ENCODE measurements at places on chromosomes 6 and 20. TPM values are rescaled to one million over a fixed set of nuclear protein-coding genes. Genes with fewer than 3 reads are reported as not detected.

DNA sequence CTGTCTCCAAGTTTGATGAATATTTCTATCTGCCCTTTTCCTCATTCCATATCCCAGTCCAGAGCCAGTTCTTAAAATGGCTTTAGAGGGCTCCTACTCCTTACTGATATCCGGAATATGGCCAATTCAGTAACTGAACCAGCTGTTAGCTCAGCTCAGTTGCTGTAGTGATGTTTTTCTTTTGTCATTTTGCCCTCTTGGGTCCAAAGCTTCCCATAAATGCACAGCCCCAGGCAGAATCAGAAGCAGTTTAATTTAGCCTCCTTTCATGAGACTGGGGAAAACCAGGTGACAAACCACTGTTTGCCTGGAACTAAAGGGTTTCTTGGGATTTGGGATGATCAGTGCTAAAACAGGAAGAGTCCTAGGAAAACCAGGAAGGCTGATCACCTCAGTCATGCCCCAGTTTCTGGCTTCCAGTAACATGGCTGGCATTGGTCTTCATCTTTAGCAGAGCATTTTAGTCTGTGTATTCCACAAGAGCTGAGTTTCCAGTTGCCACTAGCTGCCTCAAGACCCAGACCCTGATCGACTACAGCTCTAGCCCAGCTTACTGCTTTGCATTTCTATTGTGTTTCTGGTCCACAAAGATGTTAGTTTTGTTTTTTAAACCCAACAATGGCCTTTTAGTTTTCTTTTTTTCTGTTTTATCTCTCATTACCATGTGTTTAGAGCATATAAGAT lies 40.6 kb upstream of the REV3L start:
- no peak for DNase-seq

Gene EYS
- not detected for total RNA-seq

- peak; percentile 43 for DNase-seq
Observed at GRCh38 chr6:25942561-25943147, 12.2 kb upstream of the SLC17A2 start.

GRCh38 chr20:53750827-53751619 lies 157.4 kb upstream of the ZNF217 start:
- DNase-seq = peak; percentile 63

GRCh38 chr6:47027315-47027714 lies 14.8 kb downstream of the ADGRF1 start:
- DNase-seq = no peak

DNA sequence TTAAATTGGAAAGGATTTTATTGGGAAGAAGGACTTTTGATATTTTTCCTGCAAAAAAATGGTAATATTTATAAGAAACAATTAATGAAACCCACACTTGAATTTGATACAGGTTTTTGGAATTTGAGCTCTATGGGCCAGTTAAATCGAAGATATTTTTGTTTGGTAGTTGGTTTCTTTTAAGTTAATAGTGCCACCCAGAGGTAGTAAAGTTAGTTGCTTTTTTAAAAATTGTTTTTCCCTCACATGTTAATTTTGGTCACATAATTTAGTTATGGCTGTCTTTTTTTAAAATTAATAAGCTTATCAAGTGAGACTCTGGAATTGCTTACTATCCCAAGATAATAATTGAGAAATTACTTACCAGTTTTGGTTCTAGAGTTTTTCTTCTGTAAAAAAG lies 7.1 kb downstream of the PRIM2 start:
- no peak for DNase-seq

DNA sequence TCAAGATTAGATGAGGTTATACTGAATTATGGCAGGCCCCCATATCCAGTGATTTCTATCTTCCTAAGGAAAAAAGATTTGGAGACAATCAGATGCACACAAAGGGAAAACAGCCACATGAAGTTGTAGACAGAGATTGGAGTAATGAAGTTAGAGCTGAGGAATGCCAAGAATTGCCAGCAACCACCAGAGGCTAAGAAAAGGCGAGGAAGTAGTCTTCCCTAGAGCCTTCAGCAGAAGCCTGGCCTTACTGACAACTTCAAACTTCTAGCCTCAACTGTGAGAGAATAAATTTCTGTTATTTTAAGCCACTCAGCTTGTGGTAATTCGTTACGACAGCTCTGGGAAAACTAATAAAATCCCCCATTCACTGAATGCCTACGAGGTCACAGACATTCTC lies 473.9 kb downstream of the COL12A1 start:
- DNase-seq = no peak

- no peak for DNase-seq
Observed at GRCh38 chr6:138638604-138639003, 135.0 kb upstream of the CCDC28A start.

DNA sequence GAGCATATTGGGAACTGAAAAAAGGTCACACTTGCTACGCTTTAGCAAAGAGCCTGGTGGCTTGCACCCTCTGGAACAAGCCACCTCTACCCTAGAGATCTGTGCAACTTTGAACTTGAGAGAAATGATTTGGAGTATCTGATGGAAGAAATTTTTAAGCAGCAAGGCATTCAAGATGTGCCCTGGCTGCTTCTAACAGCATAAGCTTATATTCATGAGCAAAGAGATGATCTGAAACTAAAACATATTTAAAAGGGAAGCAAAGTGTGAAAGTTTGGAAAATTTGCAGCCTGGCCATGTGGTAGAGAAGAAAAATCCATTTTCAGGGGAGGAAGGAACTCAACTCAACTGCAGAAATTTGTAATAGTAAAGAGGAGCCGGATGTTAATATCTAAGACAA lies 71.1 kb downstream of the NINL start:
- DNase-seq = no peak

GRCh38 chr20:16216227-16216913 lies 356.9 kb downstream of the KIF16B start:
- DNase-seq = peak; percentile 8

DNA sequence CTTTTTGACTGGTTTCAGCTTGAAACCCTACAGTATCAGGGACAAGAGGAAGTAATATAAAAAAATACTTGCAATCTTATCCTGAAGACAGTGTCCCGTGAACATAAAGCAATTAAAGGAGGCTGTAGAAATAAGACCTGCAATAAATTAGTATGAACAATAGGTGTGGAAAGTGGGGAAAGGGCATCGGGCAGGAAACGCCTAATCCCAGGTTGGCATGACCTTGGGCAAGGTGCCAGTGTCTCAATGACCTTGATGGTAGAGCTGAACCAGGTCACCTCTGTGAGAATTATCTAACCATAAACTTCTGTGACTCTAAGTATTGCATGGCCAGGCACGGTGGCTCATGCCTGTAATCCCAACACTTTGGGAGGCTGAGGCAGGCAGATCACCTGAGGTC lies 115.2 kb downstream of the LY86 start:
- DNase-seq = no peak

DNA sequence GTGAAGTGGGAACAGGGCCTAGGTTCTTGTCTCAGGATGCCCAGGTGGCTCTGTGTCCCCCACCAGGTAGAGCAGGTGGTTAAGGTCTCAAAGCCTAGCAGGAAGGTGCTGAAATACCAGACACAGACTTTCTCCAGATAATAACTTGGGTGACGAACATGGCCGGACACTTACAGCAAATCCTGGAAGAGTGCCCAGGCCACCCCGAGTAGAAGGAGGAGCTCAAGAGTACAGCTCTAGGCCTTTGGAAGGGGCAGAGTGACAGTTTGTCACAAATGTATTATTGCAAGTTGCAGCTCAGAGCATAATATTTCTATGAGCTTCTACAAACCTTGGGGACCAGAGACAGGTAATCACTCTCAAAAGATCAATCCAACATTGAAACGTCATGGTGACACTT lies 251.6 kb upstream of the SOX4 start:
- DNase-seq = no peak

Gene C6orf89
- 23.9 TPM for total RNA-seq

GRCh38 chr6:16576451-16577368 lies 184.6 kb downstream of the ATXN1 start:
- peak; percentile 64 for DNase-seq

Gene CRNKL1
- 20.1 TPM for total RNA-seq

DNA sequence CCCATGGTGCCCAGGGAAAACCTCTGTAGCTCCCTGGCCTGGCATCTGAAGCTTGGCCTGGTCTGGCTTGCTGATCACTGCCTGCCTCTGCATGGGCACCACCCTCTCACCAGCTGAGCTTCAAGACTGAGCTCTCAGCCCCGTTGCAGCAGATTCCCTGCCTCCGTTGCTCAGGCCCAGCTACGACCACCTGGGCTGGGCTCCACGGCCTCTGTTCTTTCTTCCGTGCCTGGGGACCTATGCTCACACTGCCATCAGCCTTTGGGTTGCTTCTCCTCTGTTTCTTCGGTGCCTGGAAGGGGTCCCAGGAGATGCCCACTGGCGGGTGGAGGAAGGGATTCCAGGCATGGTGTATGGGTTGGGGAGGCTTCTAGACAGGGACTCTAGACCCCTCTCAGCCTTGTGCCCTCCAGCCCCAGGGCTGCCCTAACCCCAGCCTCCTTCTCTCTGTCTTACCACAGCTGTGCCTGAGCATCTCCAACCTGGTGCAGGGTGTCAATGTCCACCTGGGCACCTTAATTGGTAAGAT lies 9.1 kb downstream of the BPIFB2 start:
- DNase-seq = no peak

- no peak for DNase-seq
Observed at GRCh38 chr6:52570291-52570700, 6.6 kb downstream of the TRAM2 start.

Gene PBOV1
- total RNA-seq = not detected

GRCh38 chr20:4225745-4226144 lies 210.4 kb upstream of the RNF24 start:
- peak; percentile 64 for DNase-seq

- DNase-seq = no peak
Observed at GRCh38 chr6:170124836-170125235, 166.0 kb downstream of the DLL1 start.

Gene CST2
- total RNA-seq = 270 TPM

- no peak for DNase-seq
Observed at GRCh38 chr6:22042706-22043105, 254.1 kb downstream of the PRL start.

GRCh38 chr6:15110726-15111354 lies 135.0 kb upstream of the JARID2 start:
- no peak for DNase-seq

Gene MAS1L
- total RNA-seq = not detected

DNA sequence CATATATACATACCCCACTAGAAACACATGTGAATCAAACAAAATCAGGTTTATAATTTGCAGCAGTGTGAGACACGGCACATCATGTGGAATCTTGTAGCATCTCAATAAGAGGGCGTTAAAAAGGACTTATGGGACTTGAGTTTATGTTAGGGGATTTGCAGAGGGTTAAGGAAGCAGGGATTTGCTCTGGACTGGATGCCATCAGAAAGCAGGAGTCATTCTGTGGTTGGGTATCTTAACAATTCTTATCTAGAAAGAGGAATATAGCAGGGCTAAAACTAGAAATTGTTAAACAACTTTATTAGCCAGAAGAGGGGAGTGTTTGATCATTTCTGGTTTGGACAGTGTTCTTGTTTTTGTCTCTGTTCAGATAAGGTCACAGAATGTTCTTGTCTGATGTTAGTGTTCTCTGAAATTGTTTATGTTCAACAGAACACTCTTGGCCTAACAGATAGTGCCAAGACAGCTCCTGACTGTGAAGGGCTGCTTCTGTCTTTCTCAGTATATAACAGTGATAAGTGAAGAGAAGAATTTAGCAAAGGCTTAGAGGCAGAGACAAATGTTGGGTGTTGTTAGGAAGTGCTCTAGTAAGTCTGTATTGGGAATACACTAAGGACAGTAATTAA lies 39.2 kb downstream of the LIN28B start:
- peak; percentile 2 for DNase-seq

DNA sequence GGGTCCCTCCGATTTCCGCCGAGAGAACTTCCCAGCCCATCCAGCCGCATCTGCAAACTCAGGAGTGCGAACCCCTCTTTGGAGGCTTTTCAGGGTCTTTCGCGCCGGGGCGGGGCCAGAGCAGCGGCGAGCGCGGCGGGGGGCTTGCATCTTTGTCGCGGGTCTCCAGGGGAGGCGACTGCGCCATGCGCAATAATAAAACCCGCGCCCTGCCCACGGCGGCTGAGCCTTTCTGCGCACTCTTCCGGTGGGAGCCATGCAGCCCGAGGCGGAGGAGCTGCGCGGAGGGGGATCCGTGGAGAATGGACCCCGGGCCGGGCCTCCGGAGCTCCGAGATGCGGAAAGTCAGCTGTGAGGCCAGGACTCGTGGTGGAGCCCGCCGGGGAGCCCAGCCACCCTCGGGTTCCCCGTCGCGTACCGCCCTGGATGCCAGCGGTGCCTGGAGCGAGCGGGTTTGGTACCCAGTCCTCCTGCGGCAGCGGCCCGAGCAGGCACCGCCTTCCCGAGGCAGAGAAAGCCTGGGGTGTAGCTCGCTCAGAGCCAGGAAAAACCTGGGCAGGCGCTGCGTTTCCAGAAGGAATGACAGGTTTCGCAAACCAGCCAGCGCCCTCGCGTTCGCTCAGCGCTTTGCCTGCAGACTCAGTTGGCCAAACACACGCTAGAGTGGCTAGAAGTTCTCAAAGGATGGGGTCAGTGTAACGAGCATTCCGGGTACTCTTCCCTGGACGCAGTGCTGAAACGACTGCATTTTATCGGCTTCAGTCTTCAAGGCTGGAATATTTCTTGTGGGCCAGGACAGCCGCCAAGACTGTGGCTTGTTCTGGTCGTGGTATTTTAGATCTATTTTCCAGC lies 1.2 kb downstream of the AKAP12 start:
- DNase-seq = peak; percentile 36

GRCh38 chr6:136890986-136891385 lies 31.1 kb upstream of the SLC35D3 start:
- no peak for DNase-seq

- DNase-seq = no peak
Observed at GRCh38 chr20:1660246-1660645, 2.7 kb upstream of the SIRPG start.

DNA sequence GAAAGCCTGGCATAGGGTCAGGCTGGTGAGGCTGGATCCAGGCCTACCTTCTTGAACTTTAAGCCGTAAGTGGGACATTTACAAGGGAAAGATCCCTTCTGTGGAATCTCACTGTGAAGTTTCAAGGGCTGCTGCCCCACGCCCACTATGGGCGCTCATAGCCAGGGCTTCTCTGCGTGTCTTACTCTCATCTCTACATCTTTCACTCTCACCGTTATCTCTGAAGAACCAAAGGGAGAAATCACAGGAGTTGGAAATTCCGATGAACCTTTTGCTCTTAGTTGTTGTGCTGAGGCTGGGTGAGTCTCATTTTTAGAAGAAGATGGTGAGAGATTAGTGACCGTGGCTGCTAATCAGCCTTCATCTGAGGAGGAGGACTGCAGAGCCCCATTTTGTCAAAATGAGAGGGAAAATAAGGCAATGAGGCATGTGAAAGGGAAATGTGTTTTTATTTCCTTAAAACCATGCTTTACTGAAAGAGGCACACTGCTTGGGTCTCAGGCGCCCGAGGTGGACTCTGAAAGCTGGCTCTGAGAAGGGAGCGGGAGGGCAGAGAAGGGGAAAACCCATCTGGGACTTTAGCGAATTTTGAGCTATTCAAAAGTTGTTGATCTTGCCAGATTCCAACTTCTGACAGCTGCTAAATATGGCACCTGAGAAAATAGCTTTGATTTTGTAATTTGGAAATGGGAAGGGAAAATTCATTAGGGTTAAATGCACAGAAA lies 301.5 kb downstream of the CLIC5 start:
- no peak for DNase-seq

GRCh38 chr20:53736757-53737395 lies 143.2 kb upstream of the ZNF217 start:
- no peak for DNase-seq

- DNase-seq = peak; percentile 18
Observed at GRCh38 chr6:153108315-153108714, 22.8 kb downstream of the RGS17 start.

Gene SLC22A2
- not detected for total RNA-seq

Gene RUNX2
- total RNA-seq = 2.7 TPM

GRCh38 chr6:56328728-56329090 lies 81.3 kb upstream of the COL21A1 start:
- no peak for DNase-seq

Gene NOX3
- total RNA-seq = not detected

- DNase-seq = no peak
Observed at GRCh38 chr6:42968126-42968701, 7.7 kb downstream of the GNMT start.
